ENCODE measurements at places on chromosomes 1 and 21. TPM values are rescaled to one million over a fixed set of nuclear protein-coding genes. Genes with fewer than 3 reads are reported as not detected.
A peak's percentile ranks its signal among the peaks of the same experiment; 100 is the strongest.

DNA sequence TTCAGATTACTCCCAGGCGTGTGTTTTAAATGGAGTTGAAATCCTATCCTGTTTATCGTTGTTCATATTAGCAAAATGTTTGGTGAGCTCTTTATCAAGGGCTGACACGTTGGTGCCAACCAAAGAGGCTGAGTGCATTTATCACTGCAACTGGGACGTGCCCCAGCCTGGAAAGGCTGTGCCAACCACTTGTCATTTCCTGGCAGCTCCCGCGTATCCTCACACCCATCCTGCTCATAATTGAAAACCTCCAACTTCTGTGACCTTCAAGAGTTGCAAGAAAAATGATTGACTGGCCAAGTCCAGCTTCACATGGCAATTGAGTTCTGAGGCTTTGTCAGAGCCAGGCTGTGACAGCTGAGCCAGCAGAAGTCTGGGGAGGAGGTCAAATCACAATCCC, 43.7 kb upstream of the KCNA3 start:
- no peak for ATAC-seq

Gene HRNR
- total RNA-seq = not detected

Gene CLDN8
- total RNA-seq = not detected

DNA sequence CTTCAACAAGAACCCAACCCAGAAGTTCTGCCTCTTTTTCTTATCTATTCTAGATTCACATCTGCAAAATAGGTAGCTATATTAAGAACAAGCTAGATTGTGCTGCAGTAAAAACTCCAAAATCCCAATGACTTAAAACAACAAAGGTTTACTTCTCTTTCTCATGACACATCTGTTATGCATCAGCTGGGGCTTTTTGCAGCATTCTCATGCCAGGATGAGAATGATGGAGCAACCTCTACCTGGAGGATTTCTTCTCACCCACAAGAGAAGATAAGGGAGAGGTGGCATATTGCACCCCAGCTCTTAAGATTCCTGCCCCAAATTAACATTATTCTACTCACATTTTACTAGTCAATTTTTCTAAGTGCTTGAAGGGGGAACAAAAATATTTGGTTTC, 152.3 kb upstream of the SPAG17 start:
- no peak for ATAC-seq

DNA sequence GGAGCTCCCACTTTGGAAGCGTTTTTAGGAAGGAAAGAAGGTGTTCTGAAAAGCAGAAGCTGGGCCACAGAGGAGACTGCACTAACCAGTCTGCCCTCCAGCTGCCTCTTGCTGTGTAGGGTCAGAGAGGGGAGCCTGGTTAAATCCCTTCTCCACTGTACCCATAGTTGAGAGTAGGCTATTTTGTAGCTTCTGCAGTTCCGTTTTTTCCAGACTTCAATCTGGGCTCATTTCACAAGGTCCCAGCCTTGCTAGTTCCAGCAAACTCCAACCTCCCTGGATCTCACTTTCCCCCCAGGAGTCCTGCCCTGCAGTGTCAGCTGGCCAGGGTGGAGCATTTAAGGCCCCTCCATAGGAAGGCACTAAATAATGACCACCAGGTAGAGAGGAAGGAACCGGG, 11.0 kb downstream of the TNN start:
- no peak for ATAC-seq

DNA sequence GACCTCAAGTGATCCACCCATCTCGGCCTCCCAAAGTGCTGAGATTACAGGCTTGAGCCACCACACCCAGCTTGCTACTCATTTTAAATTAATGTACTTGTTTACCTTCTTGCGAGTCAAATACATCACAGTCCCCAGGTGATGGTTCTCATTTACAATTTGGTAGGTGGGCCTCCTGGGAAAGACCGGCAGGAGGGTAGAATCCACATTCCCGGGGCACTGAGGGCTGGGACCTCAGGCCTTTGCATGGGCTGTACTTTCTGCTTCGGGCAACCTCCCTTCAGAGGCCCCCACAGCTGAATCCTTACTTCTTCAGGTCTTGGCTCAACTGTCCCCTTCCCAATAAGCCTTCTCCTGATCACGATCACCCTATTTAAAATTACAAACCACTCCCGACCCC, 165.5 kb downstream of the KAZN start:
- ATAC-seq = no peak

DNA sequence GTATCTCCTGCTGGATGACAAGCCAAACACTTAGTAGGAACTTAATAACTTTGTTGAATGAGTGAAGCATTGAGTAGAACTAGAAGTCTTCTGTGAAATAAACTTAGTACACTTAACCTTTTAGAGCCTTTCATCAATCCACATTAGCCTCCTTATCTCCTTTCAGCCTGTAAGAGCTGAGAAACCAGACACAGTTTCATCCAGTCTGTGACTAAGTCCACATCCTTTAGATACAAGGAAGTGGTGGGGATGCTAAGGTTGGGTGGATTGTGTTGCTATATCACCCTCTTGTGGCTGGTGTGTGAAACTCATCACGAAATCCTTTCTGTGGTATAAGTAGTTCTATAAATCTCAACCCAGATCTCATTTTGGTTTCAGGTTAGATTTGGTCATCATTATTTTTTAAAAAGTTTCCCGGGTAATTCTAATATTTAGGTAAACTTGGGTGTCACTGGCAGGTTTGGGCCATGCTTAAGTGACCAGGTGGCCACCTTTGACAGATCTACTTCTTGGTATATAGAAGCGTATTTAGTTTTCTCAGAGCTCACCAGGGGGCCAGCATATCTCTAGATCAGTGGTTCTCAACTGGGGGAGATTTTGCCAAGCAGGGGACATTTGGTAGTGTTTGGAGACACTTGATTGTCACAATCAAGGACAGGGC, 27.8 kb upstream of the CD84 start:
- ATAC-seq = peak; percentile 89

Gene CYP4Z1
- total RNA-seq = not detected

- no peak for ATAC-seq
Observed at GRCh38 chr21:46181953-46182547, 2.2 kb downstream of the SPATC1L start.

GRCh38 chr1:30683699-30684098, 39.7 kb downstream of the MATN1 start:
- ATAC-seq = no peak

Gene NCMAP
- total RNA-seq = not detected

Gene NUP210L
- 0.24 TPM for total RNA-seq

GRCh38 chr1:51284487-51284954, 45.8 kb downstream of the TTC39A start:
- ATAC-seq = peak; percentile 39

- no peak for ATAC-seq
Observed at GRCh38 chr1:99642053-99642452, 3.9 kb upstream of the PALMD start.

- ATAC-seq = no peak
Observed at GRCh38 chr1:206109718-206110117, 7.5 kb downstream of the AVPR1B start.

DNA sequence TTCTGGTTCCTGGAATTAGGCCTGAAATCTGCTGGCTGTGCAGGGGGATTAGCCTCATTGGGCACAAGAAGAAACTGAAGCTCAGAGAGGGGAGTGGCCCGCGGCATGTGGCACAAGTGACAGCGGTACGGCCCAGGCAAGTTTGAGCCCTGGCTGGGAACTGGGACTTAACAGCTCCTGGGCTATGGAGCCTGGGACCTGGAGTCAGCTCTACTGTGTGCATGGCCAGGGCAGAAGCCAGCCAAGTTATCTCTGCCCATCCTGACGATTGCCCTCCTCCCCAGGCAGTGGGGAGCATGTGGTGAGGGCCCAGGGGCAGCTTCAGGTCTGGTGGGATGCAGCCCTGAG, 61.3 kb downstream of the ALPL start:
- ATAC-seq = no peak

Gene MANEAL
- total RNA-seq = 5.2 TPM

DNA sequence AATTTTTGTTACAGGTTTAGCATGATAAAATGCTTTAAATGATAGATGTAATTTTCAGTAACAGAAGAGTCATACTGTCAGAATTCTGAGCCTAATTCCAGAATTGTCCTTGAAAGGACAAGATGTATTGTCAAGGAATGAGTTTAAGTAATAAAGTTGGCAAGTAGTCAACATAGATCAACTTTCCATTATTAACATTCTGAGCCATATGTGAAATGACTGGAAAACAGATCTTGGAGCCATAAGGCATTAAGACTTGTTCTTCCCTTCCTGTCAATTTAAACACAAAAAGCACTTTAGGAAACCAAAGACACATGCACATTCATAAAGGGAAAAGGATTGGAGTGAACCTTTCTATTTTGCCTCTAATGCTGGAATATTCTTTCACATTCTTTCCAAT, 107.0 kb downstream of the ODF2L start:
- no peak for ATAC-seq

Measured in activated T-helper 17 cell treated with anti-CD3 and anti-CD28 coated beads, Interleukin-2, amount 50 U/mL, for 72 hours (primary cell).